ENCODE measurements at places on chromosomes 3 and 15.

DNA sequence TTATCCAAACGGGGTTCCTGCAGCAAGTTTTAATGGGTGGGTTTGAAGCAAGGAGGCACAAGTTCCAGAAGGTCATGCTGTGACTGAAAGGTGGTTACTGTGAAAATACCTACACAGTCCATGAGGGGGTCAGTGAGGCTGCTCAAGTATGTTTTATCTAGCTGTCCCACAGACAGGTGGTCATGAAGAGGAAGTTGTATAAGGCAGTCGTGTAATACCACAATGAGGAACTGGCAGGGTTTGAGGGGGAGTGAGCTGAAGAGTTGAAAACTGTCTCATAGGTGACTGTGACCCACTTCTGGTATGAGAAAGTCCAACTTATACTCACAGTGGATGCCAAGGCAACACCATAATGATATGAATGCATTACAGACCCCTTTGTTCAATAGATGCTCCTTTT lies 856.8 kb downstream of the OTOL1 start:
- no peak for DNase-seq

DNA sequence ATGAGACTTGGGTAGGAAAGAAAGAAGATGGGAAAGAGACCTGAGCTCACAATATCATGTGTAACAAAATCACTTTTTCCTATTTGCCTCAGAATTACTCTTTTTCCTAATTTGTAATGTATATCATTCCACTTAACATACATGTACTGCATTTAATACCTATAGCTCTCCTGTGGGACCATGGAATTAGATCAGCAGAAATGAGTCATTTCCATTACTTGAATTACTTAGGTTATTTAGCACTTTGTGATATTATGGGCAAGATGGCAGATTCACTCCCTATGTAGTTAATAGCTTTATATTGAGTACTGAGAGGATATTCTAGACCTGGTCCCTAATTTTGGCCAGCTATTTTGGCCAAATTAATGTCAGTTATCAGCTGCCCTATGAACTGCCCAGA lies 70.5 kb downstream of the ZNF609 start:
- no peak for DNase-seq

- peak; percentile 78 for DNase-seq
Observed at GRCh38 chr3:132417695-132418411, 551 bp downstream of the DNAJC13 start.

- no peak for DNase-seq
Observed at GRCh38 chr3:162863579-162863978, 1367.0 kb downstream of the OTOL1 start.

Data from RPMI7951 (cell line).